A549 (cell line): ENCODE measurements at places on chromosomes 2 and 18.

DNA sequence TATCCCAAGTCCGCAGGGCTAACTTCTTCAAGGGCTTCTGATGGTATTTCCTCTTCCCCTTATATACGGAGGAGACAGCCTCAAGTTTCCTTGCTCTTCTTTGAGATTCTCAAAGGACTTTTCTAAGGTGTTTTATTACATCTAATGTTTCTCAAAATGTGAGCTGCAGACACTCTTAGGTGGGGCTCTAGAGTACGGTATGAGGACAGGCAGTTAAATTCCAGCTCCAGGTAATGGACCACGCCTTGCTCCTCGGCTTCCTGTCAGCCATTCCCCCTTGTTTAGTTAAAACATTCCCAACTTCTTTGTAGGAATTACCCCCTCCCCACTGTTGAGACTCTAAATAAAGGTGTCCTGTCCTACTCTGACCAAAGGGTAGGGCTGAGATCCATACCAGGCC lies 131.9 kb downstream of the IRS1 start:
- DNase-seq: no peak

DNA sequence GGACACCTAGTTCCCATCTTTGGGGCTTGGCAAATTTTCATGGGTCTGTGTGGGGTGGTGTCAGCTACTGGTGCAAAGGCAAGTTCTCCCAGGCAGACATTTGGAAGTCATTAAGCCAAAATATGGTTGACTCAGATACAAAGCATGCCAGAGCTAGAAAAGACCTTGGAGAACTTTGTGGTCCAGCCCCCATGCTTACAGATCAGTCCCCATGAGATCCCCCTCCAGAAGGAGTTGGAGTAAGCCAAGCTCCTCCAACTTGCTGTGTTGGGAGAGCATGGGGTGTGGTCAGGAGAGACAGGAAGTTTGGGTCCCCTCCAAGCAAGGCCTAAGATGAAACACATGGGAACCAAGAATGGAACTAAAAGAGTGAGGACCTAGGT lies 224.5 kb downstream of the CYP26B1 start:
- no peak for DNase-seq

DNA sequence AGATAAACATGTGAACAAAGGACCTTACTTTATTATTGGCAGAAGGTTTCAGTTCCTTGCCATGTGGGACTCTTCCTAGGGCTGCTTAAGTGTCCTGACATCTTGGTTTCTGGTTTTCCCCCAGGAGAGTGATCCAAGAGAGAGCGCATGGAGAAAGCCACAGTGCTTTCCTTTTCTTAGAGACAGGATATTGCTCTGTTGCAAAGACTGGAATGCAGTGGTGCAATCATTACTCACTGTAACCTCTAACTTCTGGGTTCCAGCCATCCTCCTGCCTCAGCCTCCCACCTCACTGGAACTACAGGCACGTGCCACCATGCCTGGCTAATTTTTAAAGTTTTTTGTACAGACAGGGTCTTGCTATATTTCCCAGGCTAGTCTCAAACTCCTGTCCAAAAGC lies 38.1 kb upstream of the TCF7L1 start:
- DNase-seq: no peak

GRCh38 chr2:16318474-16319195 lies 347.0 kb downstream of the CYRIA start:
- no peak for DNase-seq

DNA sequence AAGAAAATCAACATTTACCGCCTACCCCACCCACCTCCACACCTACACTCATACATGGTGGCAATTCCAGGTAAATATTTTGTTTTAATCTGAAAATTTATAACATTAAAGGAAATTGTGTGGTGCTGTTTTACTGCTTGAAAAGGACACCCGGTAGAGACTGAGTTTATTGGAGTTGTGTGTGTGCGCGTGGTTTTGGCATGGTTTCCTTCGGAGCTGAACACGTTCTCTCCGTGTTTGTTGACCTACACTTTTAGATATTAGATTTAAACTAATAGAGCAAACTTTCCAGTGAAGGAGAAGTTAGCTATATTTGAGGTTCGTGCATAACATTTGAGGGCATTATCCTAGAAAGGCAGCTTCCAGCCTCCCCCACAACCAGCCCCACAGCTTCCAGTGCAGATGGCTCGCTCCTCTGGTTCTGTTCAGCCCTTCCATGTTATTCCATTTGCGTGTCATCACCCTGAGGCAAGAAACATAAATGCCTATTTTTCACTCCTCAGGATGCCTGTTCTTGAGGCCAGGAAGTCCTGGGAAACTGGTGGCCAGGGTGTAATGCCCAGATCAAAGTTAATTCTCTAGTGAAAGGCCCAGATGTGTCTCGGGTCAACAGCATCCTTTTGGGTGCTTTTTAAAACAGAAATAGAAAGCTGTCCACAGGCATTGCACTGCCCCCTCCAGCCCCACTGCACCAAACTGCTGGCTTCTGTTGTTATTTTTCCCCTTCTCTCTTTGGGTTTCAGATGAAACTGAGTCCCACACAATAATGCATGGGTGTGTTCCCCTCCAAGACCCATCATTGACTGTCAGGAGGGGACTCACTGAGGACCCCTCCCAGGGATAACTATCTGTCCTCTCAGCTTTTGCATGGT lies 190.2 kb downstream of the SETBP1 start:
- DNase-seq: no peak

DNA sequence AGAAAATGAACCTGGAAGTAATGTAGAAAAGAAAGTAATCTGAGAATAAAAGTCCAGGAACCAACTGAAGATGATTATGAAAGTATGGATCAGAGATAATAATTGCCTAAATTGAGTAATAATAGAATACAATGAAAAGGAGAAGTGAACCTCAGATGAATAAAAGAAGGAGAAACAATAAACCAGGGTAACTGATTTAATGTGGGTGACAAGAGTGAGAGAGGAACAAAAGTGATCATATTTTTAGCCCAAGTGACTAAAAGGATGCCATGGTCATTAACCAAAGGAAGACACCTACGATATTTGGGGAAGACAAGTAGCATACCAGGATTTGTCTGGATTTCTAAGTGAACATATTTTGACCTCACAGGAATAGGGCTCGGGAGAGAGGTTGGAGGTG lies 600.6 kb downstream of the RNF144A start:
- no peak for DNase-seq
